ENCODE measurements at places on chromosomes 3 and 15.

- DNase-seq = no peak
Measured at GRCh38 chr3:130792246-130792645, 45.6 kb upstream of the PIK3R4 start.

GRCh38 chr15:68239025-68239424 is 9.5 kb upstream of the CLN6 start:
- no peak for DNase-seq

DNA sequence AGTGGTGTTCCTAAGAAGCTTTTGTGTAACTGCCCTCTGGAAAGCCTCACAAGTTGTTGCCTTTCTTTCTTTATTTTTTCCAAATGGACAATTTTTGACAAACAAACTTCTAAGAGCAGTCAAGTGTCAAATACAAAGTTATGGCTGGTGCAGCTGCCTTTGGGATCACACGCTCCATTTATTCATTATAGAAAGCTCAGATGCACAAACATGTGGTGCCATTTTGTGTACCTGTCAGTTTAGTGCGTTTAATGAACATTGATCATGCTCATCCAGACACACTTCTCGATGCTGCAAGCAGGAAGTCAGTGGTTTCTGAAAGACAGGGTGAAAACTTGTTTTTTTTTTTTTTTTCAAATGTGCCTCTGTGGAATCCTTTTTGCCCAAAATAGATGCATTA is 324.5 kb downstream of the CNTN4 start:
- DNase-seq = no peak

DNA sequence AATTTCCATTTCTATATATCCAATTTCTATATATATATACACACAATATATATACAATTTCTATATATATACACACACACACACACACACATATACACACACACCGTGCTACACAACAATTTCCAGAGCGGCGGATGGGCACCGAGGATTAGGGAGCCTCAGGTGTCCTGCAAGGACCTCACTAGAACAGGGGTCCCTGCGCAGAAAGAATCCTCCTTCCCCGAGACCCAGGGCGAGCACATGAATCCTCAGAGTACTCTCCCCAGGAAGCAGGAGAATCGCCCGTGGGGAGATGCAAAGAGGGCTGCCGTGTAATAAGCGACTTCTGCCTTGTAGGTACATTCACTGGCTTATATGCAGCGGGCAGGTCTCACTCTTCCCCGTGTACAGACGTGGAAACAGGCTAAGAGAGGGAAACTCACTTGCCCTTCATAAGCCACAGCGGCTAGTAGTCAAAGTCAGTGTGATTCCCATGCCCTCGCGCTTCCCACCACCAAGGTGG is 467 bp downstream of the PIF1 start:
- no peak for DNase-seq

DNA sequence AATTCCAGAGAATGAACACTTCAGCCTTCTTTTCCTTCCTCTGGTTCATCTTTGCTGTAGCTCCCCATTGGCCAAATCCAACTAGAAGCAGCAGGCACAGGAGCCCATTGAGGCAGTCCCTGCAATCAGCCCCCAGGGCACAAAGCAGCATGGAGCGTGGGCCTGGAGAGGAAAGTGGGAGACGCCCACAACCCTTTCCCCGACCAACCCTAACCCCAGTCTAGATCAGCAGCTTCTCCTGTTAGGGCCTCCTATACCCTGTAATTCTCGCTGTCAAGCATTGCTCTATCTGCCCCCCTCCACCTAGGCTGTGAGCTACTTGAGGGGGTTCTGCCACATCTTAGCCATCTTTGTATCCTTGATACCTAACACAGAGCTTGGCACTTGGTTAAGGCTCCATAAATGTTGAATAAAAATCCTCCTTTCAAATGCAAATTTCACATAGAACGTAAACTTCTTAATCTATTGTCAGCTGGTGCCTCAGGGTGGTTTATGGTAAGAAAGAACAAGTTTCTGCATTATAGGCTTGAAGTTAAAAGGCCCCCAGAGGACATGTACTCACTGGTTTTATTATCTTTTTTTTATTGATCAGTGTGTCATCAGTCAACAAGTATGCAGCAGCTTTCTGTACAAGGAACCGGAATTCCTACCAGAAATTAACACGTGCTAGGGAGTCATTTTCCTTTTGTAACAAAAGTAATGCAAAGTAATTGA is 97.9 kb upstream of the PFN2 start:
- no peak for DNase-seq

DNA sequence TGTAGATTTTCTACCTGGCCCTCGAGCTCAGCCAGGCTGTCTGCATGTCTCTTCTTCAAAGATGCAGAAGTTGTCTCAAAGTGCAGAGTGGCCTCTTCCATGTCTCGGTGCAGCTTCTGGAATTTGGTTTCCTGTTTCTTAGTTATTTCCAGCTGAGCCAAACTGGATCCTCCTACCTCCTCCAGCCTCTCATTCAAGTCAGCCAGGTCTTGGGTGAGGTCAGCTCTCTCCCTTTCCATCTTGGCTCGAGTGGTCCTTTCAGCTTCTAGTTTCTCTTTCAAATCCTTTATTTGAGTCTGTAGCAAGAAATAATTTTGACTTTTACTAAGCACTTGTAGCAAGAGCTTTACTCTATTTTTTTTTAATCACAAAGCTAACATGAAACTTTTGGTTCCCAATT is 81.8 kb downstream of the MYH15 start:
- no peak for DNase-seq

DNA sequence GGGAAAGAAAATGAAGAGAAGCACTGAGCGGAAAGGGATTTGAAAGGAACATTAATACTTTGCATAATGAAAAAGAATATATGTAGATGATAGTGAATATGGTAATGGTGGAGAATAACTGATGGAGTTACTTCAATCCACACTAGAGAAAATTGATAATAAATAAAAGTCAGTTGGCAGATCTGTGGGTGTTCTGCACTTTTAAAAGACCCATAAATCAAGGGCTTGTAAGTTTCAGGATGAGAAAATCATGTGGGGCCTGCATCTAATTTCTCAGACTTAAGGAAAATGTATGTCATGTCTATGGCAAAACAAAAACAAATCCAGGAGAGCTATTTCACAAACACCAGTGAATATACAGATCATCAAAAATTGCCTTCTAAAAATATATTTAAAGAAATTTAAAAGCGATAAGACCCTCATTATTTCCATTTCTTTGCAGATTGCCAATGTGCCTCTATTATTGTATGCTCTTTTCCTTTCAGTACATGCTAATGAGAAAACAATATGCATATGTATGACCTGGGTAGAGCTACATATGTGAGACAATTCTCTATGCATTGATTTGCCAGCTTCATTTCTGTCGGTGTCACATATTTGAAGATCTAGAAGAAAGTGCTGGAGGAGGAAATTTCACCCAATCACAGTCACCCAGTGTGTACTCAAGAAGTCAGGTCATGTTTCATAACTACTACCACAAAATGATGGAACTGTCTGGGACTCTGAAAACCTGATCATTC is 269.9 kb upstream of the PDZRN3 start:
- DNase-seq = no peak

GRCh38 chr3:57852896-57853295 is 96.8 kb downstream of the SLMAP start:
- no peak for DNase-seq

- DNase-seq = no peak
Measured at GRCh38 chr3:72555714-72556113, 292.5 kb downstream of the SHQ1 start.

- no peak for DNase-seq
Measured at GRCh38 chr15:101123222-101123910, 128.5 kb downstream of the CHSY1 start.

- no peak for DNase-seq
Measured at GRCh38 chr3:192397012-192397411, 330.3 kb downstream of the FGF12 start.

DNA sequence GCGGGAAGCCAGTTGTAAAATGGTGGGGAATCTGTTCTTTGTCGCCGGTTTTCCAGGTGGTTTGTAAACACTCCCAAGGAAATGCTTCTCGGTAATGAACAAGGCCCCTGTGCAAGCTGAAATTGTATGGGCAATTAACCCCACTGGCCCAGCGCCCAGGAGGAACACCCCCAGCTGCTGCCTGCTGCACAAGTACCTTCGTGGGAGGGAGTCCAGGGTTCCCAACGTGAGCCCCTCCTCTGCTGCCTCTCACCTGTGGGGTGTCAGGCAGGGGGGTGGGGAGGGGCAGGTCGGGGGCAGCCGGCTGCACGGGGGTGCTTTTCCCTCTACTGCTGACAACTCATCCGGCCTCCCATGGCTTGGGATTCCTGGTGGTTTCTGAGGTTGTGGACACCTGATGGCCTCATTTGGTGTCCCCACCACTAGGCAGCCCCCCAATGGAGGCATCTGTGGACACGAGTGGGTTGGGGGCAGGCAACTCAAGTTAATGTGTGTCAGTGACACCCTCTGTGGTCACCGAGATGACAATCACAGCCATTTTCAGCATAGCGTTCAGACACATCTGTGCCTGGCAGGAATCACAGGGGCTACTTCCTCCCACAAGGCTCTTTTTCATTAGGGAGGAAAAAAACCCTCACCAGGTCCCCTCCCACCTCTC is 35.6 kb upstream of the PRR23E start:
- no peak for DNase-seq

Data from activated CD4-positive, alpha-beta T cell treated with anti-CD3 and anti-CD28 coated beads for 24 hours (primary cell).